ENCODE measurements at places on chromosomes 7 and 10.

GRCh38 chr10:116669832-116670644 is 49.3 kb downstream of the PNLIPRP2 start:
- no peak for DNase-seq

DNA sequence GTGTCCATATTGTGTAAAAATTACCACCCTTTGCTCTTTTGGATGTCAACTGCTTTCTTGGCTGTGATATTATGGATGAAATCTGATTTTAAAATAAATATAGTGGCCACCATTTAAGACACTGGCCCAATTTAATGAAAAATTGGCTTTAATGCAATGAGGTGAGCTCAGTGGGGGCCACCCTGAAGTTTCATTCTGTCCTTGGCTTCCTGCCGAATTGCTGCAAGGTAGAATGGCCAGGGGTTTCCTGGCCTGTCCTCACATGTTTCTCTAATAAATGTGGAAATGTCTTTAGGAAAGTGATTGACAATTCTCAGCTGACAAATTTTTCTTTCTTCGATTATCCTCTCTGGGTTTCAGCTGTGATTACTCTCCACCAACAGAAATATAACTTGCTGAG is 36.0 kb downstream of the DYNC1I1 start:
- no peak for DNase-seq

GRCh38 chr10:28248092-28248491 is 54.8 kb downstream of the MPP7 start:
- DNase-seq, result no peak

- no peak for DNase-seq
Measured at GRCh38 chr10:110912374-110912773, 6.6 kb downstream of the BBIP1 start.

- no peak for DNase-seq
Measured at GRCh38 chr7:125074141-125074540, 144.5 kb upstream of the POT1 start.

GRCh38 chr10:70271996-70272924 is 11.5 kb downstream of the NPFFR1 start:
- DNase-seq, result no peak

DNA sequence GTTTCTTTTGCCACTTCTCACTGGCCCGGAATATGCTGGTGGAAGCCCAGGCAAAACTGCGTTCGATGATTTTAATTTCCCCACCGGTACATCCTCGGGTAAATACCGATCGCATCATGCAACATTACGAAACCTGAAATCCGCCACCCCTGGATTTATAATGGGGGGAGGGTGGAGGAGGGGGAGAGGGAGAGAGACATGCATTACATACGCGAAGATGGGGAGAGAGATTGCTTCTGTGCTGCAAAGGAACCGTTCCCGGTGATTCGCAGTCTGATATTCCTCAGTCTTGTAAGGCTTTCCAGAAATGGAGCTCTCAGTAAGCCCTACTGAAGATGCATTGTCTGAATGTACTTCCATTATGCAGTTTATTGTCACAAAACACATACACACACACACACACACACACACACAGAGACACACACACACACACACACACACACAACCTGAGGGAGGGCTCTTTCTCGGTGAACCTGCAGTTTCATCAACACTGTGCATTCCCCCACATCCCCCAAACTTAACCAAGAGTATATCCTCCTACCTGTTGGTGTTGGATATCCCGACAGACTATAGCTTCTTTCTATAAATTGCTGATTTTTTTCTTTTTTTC is 741 bp downstream of the GPR85 start:
- no peak for DNase-seq

DNA sequence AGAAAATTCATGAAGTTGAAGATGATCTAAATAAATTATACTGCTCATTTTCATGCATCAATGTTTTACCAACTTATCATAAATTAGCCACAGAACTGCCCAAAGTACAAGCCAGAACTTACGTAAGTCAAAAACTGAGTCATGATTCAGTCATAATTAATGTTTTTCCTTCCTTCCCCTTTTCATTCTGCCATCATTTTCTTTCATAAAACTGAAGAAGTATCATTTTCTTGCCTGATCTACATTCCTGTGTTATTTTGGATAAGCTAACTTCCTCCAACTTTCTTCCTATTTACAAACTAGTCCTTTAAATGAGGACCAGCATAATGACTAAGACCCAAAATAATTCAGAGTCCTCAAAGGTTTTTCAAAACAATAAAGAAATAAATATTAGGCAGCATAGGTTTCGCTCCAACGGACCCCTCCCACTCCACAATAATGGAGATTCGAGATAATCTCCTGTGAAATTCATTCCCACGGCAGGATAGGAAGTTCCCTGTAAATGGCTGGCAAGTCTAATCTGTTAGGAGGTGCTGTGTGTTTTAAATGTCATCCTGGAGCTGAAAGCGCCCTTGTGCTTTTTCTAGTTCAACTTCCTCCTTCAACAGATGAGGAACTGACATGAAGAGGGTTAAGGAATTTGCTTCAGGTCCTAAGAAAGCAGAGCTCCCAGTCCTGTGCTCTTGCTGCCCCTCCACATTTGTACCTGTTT is 218.9 kb downstream of the DOCK4 start:
- DNase-seq, result no peak

GRCh38 chr10:32095116-32095733 is 39.0 kb upstream of the KIF5B start:
- DNase-seq, result no peak

DNA sequence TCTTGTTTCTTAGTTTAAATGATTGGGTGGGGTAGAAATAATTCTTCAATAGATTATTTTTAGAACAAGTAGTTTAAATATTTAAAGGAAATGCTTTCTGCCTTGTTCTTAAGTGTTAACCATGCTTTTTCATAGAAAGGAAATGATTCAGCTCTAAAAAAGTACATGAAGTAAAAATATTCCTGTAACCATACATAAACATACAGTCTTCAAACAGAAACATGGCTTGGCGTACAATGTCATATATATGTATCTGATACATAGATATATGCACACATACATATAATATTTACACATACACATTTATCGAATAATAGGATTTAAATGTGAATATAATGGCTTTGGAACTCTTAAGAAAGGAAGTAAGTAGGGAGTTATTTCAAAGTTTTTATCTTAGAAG is 84.4 kb downstream of the RUNDC3B start:
- DNase-seq, result no peak

- DNase-seq, result no peak
Measured at GRCh38 chr7:19713676-19714075, 4.8 kb upstream of the POLR1F start.

GRCh38 chr10:77121829-77122228 is 515.8 kb downstream of the KCNMA1 start:
- no peak for DNase-seq

GRCh38 chr7:143380646-143381426 is at the start of gene ZYX:
TSS of gene ZYX (plus strand) at chr7:143381345. CDS start at chr7:143381572, 227 bp downstream.
- DNase-seq, result peak; percentile 93

GRCh38 chr10:16674147-16674703 is 143.0 kb downstream of the RSU1 start:
- DNase-seq, result no peak

DNA sequence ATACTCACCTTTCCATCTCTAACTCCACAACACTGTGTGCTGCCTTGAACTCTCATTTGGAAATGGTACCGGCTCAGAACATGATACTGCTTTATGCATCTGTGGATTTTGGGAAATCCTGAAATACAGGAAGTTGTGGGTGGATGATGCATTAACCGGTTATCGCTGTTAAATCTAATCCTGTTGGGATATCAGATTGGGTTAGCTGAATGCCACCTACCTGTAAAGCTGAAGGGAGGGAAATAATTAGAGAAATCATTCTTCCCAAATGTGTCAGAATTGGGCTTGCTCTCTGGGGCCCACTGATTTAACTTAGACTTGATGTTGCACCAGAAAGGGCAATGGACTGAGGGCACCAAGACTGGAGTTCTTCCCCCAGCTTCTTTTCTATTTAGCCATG is 54.0 kb downstream of the CH25H start:
- no peak for DNase-seq

GRCh38 chr7:46173476-46174195 is 252.6 kb upstream of the IGFBP3 start:
- no peak for DNase-seq

DNA sequence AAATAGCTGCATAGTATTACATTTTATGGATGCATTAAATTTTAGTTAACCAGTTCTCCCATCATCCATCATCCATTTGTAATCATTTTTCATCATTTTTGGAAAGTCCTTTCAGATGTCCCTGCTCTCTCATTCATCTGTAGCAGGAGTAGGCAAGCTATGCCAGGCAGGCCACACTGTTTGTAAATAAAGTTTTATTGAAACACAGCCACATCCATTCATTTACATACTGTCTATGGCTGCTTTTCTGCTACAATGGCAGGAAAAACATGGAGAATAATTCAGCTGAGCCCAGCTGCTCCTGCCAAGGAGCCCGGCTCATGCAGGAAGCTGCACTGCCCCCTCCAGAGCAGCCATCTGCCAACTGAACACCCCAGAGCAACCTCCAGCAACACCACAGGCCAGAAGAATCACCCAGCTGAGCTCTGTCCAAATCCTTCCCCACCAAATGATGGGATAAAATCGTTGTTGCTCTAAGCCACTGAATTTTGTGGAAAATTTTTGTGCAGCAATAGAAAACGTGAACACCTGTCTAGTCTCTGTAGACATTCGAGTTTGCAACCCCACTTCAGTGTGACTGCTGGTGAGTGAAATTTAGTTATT is 19.6 kb downstream of the ITIH5 start:
- no peak for DNase-seq

DNA sequence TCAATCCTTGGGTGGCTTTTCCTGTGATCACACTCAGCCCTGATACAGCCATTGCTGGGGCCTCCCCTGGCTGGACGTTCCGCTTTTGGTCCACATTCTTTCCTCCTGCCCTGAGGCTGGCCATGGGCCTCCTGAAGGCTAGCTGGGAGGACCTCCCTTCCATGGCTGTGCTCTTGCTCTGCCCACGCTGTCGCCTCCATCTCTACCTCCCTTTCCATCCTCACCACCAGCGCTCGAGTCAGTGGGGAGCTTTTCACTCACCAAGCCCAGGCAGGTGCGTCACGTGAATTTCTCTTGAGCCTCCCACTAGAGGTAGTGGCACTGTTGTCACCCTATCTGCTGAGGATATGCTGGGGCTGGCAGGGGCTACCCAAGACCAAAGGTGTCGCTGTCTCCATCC is 85.9 kb downstream of the BMS1 start:
- DNase-seq, result no peak

DNA sequence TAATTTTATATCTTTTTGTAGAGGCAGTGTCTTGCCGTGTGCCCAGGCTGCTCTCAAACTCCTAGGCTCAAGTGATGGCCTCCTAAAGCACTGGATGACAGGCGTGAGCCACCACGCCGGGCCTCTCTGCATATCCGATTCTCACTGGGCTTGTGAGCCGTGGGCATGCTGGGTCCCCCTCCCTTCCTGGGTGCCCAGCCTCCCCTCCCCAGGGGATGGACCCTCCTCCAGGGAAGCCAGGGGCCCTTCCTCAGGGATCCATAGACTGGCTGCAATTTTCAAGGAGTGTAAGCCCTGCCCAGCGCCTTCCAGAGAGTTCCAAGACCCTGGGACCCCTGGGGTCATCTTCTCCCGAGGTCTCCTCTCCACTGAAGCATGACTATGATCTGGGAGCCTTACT is 23.7 kb upstream of the ELFN1 start:
- DNase-seq, result no peak

DNA sequence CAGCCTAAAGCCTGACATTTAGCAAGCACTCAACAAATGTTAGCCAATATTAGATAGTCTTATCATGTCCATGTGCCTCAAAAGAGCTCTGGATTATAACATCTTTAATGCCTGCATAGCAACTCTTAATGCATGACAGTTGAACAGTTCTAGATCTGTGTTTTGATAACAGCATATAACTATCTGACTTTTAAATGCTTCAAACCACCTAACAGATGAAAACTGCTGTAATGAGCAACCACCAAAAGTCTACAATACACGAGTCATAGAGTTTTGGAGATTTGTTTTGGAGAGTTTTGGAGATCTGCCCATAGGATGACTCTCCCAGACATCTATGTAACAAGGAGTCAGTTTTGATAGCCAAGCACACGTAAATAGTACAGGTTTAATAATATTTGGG is 227.3 kb downstream of the TWIST1 start:
- DNase-seq, result peak; percentile 30

DNA sequence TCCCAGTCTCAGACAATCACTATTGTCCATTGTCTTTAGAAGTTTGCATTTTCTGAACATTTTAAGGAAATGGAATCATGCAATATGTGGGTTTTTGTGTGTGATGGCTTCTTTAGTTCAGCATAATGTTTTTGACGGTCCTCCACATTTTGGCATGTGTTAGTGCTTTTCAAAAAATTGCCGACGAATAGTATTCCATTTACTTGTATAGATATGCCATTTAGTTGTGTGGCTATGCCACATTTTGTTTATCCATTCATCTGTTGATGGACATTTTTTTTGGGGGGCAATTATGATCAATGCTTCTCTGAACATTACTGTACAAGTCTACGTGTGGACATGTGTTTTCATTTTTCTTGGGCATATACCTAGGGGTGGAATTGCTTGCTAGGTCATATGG is 12.0 kb upstream of the LAMB4 start:
- DNase-seq, result no peak

DNA sequence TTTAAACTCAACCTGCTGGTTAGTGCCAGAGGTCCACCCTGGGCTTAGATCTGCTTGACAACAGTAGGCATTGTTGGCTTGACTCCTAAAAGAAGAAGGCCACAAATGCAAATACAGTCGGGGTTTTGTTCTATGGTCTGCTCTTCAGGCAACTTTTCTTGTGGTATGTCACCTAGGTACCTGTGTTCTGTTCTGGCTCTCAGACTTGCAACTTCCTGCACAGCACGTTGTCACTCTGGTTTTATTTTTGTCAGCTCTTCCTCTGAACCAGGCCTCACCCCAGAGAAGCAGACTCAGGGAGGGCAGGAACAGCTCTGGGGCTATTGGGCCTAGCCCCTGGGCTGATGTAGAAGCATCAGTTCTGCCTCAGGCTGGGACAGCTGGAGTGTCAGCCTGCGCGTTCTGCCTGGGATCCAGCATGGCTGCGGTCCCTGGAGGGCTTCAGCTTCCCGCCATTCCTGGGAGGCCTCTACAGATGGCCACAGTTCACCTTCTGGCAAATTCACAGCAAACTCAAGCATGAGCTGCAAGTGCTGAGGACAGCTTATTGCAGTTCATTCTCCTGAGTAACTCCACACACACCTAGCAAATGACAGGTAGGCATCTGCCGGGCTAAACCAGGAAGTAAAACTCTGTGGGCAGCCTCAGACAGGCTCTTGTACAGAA is 11.0 kb upstream of the PDCD4 start:
- DNase-seq, result no peak

DNA sequence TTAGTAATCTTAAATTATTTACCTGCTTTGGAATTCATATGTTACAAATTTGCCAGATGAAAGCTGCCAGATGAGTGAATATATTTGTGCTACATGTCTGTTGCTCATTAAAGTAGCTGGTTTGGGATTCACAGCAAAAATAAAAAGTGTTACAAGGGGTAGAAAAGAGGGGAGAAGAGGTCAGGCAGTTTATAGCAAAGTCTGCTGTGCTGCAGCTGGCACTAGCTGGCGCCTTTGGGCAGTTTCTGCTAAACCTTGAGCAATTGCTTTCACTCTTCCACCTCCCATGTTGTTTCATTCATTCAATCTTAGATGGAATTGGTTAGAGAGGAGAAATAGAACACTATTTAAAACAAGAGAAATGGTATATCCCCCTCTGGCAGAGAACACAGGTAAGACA is 404.1 kb upstream of the LRGUK start:
- no peak for DNase-seq
